ENCODE measurements at places on chromosomes 12 and 14. TPM values are rescaled to one million over a fixed set of nuclear protein-coding genes. Genes with fewer than 3 reads are reported as not detected.

Gene LAG3
- 2.0 TPM for total RNA-seq

Gene STYX
- total RNA-seq = 24.3 TPM

Gene HHIPL1
- 1.1 TPM for total RNA-seq

Gene GNG2
- 8.1 TPM for total RNA-seq

Gene MANSC4
- not detected for total RNA-seq

Gene GLIPR1L2
- 0.25 TPM for total RNA-seq

Gene TSPAN8
- not detected for total RNA-seq

Gene SCFD1
- total RNA-seq = 93.5 TPM

Gene SDSL
- 10.5 TPM for total RNA-seq

Gene SLC6A15
- total RNA-seq = 14.0 TPM

Gene LBHD2
- total RNA-seq = not detected

Gene YY1
- 87.5 TPM for total RNA-seq

Gene PGAM5
- total RNA-seq = 33.3 TPM

Gene PITPNM2
- total RNA-seq = 14.2 TPM

Gene RNF212B
- total RNA-seq = not detected

Gene REM2
- 0.48 TPM for total RNA-seq

Gene HOXC9
- total RNA-seq = not detected

Gene POTEG
- total RNA-seq = not detected

Gene KRT73
- total RNA-seq = not detected

Gene OTUB2
- total RNA-seq = 3.3 TPM

Gene RNASE3
- not detected for total RNA-seq

Gene DEGS2
- 0.07 TPM for total RNA-seq

Gene PPM1H
- total RNA-seq = 7.8 TPM

Gene FAM90A1
- not detected for total RNA-seq

Gene KRT72
- not detected for total RNA-seq

Gene ANG
- total RNA-seq = 5.2 TPM

Gene EGLN3
- 24.5 TPM for total RNA-seq

Gene GSC
- total RNA-seq = not detected

Gene KLHL42
- total RNA-seq = 39.5 TPM

Gene ESYT1
- total RNA-seq = 138 TPM

Gene PIANP
- 3.6 TPM for total RNA-seq

Gene SELPLG
- total RNA-seq = 4.9 TPM

Gene NUP107
- 42.8 TPM for total RNA-seq

Gene HSPA2
- 2.8 TPM for total RNA-seq

Gene GPR84
- total RNA-seq = not detected

Gene BATF
- not detected for total RNA-seq

Gene NOVA1
- total RNA-seq = 8.9 TPM

Measured in astrocyte (in vitro differentiated cells and primary cell).